ENCODE measurements at places on chromosomes 2 and 18.

GRCh38 chr2:118417406-118418120, 329.3 kb downstream of the INSIG2 start:
- no peak for DNase-seq

- DNase-seq = no peak
Observed at GRCh38 chr2:223822818-223823217, 14.6 kb downstream of the AP1S3 start.

DNA sequence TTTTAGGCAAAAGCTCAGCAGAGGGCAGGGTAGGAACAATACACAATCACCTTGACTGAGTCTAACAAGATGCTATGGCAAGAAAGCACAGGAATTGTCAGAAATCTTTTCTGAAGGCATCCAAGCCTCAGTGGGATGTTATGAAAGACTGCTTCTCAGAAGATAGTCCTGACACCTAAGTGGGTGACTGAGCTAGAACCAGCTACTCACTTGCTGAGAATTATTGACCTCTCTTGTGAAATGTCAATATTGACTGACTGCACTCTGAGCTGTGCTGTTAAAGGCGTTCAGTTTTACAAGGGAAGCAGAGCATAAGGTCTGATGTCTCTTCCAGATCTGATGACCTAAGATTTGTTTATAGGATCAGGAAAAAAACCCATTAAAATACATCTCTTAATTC, 46.1 kb downstream of the TACR1 start:
- no peak for DNase-seq

DNA sequence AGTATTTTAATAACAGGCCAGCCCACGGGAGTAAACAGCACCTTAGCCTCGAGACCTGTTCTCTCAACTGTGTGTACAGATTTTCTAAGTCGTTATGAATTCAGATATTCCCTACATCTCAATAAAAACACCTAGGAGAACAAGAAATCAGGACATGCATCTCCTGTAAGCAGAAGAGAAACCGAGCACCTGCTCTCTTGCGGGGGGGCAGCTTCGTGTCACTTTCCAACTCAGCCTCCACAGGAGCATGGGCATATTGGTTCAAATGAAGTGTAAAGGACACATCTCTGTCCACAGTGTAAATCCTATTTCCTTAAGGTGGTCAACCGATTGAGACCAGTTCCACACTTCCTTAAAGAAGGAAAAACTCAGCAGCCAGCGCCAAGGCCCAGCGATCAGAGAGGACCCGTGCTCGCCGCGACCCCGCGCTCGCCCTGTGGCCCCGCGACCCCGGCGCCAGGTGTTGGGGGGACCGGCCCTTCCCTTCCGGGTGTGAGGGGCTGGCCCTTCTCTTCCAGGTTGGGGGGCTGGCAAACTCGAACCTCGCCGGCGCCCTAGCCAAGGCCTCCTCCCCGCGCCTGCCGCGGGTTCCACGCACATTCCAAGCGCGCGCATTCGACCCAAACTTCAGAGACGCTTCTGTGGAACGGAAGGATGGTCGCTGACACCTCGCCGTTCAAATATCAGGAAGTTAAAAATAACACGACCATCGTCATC, 652 bp downstream of the SH3YL1 start:
- no peak for DNase-seq
